ENCODE measurements at places on chromosomes 2 and 18.

DNA sequence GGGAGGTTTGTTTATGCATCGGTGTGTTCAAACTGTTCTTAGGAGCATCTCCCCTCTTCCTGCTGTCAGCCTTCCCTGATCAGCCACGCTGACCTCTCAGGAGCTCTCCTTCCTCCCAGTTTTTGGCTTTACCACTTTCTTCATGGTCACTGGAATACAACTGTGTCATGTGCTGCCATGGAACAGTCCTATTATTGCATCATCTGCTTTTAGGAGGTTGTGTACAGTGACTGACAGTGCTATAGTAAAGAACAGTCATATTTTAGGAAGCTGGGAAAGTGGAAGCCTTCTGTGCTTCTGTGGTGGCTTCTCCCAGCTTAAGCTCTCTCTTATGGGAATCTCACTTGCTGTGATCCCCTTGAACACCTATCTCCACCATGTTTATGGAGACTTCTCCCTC is 165.5 kb downstream of the TPGS2 start:
- no peak for DNase-seq

- DNase-seq: no peak
Observed at GRCh38 chr2:70537840-70538239, 15.8 kb downstream of the TGFA start.

DNA sequence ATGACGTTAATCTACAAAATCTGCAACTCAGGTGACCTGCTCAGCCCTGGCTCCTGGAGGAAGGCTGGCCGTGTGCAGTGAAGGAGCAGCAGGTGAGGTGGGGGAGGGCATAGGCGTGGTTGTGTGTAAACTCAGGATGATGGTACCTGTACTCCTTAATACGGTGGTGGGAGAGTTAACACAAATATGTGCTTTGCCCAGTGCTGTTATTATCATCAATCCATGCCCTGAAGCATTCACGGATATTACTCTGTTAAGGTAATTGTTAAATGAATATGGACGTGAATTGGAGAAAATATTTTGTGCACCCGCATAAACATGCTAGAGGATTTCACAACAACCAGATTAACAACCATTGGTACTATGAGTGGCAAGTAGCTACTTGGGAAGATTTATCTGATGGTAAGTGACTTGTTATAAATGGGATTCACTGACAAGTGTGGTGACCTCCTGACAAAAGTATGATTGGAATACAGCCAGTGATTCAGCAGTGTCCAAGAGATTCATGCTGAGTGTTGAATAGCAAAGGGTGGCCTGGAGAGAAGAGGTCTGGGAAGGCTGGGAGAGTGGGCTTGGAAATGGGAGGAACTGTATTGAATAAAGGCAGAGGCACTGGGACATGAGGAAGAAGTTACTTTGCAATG is 194.1 kb downstream of the TPGS2 start:
- no peak for DNase-seq

DNA sequence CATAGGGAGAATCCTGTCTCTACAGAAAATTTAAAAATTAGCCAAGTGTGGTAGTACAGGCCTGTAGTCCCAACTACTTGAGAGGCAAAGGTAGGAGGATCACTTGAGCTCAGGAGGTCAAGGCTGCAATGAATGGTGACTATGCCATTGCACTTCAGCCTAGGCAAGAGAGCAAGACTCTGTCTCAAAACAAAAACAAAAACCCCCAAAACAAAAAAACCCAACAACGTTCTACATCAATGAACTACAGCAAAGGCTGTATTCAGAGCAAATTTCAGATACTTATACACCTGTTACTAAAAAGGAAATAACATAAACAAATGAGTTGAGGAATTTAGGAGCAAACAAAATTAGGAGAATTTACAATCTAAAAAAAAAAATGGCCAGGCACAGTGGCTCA is 22.6 kb downstream of the YES1 start:
- DNase-seq: no peak

- DNase-seq: no peak
Observed at GRCh38 chr2:128159437-128159836, 68.4 kb downstream of the UGGT1 start.

GRCh38 chr2:159290289-159290907 is 3.9 kb upstream of the WDSUB1 start:
- no peak for DNase-seq

GRCh38 chr2:101341901-101342624 is 33.6 kb upstream of the RNF149 start:
- DNase-seq: no peak

- DNase-seq: no peak
Observed at GRCh38 chr18:35247412-35248249, 6.8 kb downstream of the ZNF397 start.

DNA sequence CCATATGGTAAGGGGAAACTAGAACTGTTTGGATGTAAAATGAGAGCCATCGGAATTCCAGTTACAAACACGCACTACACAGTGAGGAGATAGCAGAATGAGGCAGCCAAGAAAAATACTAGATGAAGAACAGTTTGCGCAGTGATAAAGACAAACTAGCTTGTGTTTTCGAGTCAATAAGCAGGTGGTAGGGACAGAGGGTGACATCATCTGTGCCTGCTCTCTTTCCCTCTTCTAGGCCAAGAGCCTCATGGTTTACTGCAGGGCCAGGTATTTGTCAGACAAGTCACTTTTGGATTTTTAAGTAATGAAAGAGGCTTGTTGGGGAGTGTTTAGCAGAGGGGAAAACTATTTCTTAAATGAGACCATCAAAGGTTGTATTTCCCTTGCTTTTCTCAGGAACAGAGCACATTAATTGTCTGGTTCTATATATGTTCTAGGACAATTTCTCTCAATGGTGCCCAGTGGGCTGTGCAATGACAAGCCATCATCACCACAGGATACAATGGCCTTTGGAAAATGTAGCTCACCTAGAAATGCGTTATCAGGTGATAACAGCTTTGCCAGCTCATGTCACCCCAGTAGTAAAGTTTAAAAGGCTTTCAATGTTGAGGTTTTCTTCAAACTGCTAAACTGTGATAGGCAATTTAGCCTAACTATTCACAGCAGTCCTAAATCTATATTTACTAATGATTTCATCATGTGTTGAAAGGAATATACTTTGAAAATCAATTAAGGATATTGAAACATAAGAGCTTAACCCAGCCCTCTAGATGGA is 1210.3 kb upstream of the ZEB2 start:
- DNase-seq: no peak

DNA sequence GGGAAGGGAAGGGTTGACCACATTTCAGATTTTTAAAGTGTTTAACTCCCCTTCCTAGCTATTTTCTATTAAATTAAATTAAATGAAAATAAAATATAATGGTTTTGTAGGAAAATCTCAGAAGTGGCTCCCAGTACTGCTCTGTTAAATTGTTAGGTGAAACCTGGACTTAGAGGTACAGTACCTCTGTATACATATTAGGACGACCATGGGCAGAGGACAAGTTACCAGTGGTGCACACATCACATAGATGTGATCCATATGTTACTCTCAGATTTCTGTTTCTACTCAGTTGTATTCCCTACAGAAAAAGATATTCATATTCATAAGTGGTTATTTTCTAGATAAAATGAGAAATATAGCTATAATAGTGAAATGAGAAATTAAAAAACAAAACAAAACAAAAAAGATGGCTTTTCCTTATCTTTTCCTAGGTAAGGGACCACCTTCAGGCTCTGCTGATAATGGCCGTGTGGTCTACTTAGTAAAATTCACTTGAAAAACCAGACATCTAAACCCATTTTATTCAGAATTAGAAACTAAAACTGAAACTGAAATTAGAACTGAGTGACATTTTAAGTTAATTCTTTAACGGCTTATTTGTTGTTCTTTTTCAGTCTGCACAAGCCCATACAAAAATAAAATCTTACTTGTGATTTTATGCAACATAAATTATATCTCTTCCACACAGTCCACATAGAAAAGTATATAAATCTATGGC is 832.5 kb upstream of the CHAC2 start:
- DNase-seq: no peak

DNA sequence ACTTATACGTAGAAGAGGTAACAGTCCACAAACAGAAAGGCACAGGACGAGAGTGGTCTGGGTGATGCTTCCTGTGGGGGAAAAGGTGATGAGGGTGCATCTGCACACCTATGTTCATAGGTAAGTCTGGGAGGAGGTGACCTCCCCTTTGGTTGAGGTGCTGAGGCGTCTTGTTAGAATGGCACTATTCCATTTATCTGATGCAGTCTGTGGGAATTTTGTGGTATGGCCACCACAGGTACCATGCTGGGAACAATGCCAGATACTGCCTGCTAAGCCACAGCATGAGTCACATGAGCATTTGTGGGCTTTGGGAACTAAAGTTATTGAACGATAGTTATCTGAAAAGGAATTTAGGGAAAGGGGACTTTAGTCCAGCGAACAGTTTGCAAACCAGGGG is 27.9 kb downstream of the IL37 start:
- no peak for DNase-seq

GRCh38 chr18:5398269-5398668 is 102.7 kb upstream of the ZBTB14 start:
- DNase-seq: no peak

- no peak for DNase-seq
Observed at GRCh38 chr2:33528441-33528950, 52.0 kb downstream of the RASGRP3 start.

- no peak for DNase-seq
Observed at GRCh38 chr2:148885209-148885608, 10.2 kb downstream of the KIF5C start.
